ENCODE measurements at places on chromosomes 12 and 14.
A peak's percentile ranks its signal among the peaks of the same experiment; 100 is the strongest.

- DNase-seq = no peak
Measured at GRCh38 chr14:68971411-68972035, 7.6 kb downstream of the ACTN1 start.

GRCh38 chr12:53190108-53190729 lies 9.5 kb upstream of the CSAD start:
- peak; percentile 53 for DNase-seq

DNA sequence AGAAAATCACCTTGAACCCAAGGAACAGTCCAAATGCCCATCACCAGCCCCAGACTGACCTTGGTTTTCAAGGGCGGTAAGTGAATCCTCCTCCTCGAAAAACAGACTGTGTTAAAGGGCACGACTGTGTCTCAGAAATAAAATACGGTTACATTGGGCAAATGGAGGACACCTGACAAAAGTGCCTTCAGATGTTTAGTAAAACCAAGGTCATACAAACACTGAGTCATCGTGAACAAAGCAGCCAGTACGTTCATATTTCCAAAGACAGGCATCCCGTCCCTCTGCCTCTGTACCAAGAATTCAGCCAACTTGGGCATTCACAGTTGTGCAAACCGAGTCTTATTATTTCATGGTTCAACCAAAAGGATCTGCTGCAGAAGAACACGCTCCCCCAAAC lies 25.9 kb downstream of the FOXN3 start:
- DNase-seq = no peak

DNA sequence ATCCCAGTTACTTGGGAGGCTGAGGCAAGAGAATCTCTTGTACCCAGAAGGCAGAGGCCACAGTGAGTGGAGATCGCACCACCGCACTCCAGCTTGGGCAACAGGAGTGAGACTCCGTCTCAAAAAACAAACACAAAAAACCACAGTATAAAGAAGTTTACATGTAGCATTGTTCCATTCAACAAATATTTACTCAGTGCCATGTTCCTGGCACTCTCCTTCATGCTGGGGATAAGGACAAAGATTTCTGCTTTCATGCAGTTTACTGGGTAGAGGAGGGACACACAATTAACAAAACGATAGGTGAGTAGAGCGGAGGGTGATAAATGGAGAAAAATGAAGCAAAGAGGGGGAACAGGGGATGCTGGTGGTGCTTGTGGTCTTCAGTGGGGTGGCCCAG lies 68.2 kb upstream of the OVCH1 start:
- no peak for DNase-seq

DNA sequence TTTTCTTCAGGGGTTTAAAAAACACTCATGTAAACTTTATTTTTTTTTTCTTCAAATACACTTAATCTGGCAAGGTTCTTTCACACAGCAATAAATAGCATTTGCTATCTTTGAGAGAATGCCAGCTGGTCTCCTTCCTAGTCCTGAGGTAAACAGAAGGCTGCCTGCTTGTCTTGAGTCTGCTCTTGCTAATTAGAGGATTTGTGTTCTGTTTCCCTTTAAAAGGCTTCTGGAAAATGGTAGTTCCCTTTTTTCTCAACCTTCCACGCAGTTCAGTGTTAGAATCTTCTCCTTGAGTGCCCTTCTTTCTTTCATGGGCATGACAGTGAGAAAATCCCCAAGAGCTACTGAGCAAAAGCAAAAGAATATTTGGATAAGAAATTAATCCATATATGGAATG lies 92.3 kb upstream of the DCN start:
- no peak for DNase-seq

GRCh38 chr12:3483089-3483488 lies 7.9 kb upstream of the PRMT8 start:
- DNase-seq = no peak

DNA sequence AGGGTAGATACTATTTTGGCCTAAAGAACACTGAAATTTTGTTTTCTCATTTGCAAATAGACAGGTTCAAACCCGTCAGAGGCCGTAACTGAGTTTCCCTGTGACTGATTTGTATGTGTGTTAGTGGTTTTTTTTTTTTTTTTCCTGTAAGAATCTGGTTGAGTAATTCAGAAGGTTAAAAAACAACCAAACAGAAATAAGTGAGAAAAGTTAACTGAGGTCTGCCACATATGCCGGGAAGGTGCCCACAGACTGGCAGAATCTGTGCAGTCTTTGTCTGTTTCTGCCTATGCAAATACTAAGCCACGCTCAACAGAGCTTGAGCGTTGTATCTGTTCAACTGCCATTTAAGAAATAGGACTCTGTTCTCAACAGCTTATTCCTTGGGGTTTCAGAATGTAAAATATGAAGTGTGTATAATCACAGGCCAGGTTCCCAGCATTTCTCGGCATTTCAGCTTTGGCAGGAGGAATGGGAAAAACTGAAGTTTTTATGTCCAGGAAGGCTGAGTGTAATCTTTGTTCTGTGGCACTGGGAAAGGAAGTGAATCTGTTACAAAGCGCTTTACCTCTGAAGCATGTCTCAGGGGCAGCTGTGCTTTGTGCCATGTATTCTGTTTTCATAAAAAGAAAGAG lies 181.9 kb downstream of the PRKCH start:
- DNase-seq = peak; percentile 63

DNA sequence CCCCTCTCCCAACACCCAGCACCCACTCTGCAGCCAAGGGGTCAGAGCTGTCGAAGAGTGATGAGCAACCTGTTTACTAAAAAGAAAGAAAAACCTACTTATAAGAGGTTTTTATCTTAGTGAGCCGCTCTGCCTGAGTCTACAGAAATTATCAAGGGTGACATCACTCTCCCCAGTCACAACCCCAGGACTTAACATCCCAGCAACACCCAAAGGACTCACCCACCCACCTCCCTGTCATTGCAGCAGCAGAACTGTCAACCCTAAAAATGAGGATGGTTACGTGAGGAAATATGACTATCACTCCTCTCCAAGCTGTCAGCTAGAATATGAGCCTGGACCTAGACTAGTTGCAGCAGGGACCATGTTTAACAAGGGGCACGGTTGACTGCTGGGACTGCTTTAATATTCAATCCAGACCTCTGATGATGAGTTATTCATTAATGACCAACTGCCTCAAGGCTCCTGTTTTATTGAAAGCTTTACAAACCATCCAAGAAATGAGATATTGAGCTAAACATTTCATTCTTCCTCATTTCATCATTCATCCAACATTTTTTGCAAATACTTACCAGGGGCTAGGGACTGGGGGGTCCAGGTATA lies 53.9 kb upstream of the FICD start:
- DNase-seq = no peak

DNA sequence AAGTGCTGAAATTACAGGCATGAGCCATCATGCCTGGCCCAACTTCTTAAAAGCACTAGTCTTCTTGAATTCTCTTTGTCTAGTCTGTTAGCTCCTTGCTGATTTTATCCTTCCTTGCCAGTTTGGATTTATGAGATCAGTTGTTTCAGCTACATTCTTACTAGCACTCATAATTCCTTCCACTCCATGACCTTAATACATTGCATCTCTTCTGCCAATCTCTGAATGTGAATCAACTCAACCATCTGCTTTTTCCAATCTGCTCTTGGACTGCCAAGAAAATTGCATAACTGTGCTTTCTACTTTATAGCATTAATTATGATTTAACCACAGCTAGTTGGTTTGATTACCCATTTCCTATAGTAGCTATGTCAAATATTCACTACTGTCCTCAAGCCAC lies 14.9 kb upstream of the HEATR5A start:
- no peak for DNase-seq

DNA sequence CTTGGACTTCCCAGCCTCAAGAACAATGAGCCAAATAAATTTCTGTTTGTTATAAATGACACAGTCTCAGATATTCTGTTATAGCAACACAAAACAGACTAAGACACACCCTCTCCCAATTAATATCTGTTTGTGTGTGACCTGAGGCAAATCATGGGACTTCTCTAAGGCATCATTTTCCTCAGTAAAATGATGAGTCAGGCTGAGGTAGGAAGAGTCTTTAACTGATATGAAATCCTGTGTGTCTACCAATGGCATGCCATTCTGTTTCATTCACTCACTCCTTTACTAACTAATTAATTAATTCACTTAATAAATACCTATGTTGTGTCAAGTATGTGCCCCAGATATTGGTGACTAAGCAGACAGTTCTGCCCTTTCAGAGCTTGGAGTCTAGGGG lies 258.4 kb upstream of the CRY1 start:
- no peak for DNase-seq

All from activated CD4-positive, alpha-beta T cell treated with anti-CD3 and anti-CD28 coated beads for 4 hours (primary cell).